ENCODE measurements at places on chromosomes 3 and 15.

GRCh38 chr3:149879872-149880271, 66.9 kb downstream of the RNF13 start:
- DNase-seq, result no peak

DNA sequence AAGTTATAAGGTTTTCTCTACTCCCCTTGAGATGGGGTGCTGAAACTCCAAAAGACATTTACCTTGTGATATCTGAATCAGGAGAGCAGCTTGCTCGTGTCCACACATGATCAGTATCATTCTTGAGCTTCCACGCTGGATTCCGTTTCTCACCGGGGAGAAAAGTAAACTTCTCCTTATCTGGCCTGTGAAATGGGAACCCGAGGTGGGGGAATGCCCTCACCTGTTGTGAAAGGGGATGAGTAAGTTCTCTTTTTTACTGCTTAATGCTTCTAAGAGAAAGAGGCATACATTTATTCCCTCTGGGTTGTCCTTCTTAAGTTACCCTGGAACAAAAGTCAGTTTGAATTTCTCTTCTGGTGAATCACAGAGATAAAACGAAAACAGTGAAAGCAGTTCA, 440.5 kb upstream of the ADAMTS9 start:
- no peak for DNase-seq

DNA sequence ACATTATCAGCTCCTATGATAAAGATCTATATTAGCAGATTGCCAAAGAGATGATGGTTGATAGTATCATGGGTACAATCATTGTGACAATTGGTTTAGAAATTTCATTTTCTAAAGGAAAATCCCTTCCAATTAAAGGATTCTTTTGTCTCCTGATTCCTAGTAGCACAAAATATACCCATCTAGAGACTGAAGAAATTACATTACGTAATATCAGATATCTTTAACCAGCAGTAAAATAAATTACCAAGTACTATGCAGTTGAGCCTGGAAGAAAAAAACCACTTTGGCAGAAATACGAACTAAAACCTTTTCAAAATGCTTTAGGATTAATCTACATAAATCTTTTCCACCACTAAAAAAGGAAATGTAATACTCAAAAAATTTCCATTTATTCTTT, 35.6 kb upstream of the SHC4 start:
- DNase-seq, result no peak

- no peak for DNase-seq
These were observed 261.6 kb upstream of the LMCD1 start for GRCh38 chr3:8239718-8240695.

Measured in C1 segment of cervical spinal cord (tissue), 14 donors.